Skin of body (tissue), 3 donors: ENCODE measurements at places on chromosomes 13 and 19.

DNA sequence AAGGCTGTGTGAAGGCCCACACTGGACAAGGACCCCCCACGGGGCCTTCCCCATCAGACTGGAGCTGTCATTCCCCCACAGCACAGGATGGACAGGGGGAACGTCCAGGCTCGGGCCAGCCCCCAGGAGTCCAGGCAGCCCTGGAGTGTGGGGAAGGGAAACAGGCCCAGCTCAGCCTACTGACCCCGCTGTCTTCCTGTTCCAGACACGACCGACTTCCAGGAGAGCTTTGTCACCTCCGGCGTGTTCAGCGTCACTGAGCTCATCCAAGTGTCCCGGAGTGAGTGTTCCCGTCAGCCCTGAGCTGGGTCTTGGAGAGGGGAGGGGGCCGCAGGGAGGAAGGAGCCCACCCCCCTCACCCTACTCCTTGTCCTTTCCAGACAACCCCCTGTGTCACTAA, 47.0 kb downstream of the SMIM24 start:
- DNase-seq: no peak

DNA sequence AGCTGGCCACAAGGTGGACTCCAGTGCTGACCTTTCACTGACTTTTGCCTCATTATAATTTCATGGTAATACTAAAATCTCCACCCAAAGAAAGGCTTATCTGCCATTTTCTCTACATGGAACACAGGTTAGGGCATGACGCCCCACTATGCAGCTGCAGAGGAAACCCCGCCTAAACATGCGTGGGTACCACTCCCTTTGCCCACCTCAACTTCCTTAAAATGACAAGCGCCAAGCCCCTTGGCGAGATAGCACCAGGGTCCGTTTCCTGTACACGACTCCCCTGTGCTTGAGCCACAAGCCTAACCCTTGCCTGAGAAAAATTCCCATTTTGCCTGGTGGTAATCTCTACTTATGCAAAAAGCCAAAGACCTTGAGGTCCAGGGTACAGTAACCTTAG, 36.0 kb upstream of the PABPC3 start:
- DNase-seq: no peak

GRCh38 chr13:97692628-97693027, 258.7 kb downstream of the RAP2A start:
- DNase-seq: no peak

GRCh38 chr13:106499896-106500295, 35.6 kb downstream of the EFNB2 start:
- DNase-seq: no peak

- DNase-seq: no peak
Measured at GRCh38 chr19:10266706-10267105, 4.2 kb upstream of the ICAM1 start.

DNA sequence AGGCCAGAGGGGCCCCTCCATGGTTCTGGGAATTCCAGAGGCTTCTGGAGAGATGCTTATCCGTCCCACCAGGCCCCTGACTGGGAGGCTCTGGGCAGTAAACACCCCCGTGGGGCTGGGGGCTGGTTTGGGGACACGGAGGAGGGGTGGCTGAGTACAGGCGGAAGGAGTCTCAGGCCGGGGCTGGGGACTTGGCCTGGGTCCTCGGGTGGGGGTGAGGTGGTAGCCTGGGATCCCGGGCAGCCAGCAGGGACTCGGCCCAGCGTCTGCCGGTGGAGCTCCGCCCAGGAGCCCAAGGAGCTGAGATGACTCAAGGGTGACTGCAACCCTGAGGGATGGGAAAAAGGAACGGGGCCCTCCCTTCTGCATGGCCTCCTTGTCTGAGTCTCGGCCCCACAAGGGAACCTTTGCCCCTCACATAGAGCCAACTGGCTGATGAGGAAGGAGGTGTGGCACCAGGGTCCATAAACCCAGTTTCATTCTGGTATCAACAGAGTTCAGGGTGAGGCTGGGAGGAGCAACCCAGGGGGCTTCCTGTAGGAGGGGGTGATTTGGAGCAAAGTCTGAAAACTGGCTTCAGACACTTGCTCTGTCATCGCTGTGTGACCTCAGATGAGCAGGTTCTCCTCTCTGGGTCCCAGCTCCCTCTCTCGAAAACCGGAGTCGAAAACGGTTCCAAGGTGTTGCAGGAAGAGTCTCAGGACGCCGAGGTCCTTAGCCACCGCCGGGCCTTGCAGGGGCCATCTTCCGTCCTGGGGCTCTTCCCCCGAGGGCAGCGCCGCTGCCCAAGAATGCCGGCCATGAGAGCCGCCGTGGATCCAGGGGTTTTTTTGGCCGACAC, 809 bp downstream of the MISP start:
- DNase-seq: no peak

DNA sequence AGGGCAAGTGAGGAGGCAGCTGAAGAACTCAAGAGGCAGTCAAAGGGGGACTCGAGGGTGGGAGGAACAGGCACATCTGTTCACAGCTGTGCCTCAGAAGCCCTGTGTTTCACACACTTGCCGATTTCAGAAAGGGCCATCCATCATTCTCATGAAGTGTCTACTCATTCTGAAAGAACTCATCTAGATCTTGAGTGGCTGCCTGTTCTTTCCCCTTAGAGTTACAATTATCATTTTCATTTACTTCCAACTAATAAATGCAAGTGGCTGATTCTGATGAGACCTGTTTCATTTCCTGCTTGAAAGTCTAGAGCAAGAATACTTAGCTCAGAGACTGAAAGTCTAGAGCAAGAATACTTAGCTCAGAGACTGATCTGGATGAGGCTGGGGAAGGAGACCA, 1145.1 kb downstream of the UQCRFS1 start:
- no peak for DNase-seq
